Lung (tissue), 17 donors: ENCODE measurements at places on chromosomes 12 and 14. TPM values are rescaled to one million over a fixed set of nuclear protein-coding genes. Genes with fewer than 3 reads are reported as not detected.

DNA sequence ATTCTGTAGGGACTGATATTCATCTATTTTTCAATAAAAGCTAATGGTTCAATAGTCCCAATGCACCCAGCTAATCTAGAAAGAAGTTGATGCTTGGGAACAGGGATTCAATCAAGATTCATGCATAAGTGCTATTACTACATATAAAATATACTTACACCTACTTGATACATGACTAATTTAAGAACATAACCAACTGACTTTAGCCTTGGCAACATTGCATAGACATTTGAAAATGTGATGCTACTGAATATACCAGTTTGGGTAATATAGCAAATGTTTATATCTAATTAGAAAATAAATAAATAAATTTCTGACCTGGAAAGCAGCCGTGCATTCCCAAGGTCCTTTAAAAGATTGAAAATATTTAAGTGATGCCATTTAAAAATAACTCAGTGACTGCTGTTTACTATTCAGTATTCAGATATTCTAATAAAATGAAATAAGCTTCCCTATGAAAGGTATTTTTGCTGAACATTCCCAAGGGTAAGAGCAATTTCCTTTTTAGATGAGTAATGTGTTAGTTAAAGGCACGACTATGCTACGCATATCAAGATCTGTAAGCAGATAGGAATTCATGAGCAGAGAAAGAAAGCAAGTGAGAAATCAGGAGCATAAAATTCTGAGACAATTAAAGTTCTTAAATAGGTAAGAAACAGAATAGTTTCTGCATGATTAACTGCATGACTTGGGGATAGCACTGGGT is 160.6 kb upstream of the SYT1 start:
- H3K4me3 ChIP-seq = no peak overlapping the region
- H3K4me1 ChIP-seq = no peaks in the 10 kb centered on the region
- no peak overlapping the region for H3K27ac ChIP-seq
- H3K36me3 ChIP-seq = no peaks in the 10 kb centered on the region
- no peaks in the 10 kb centered on the region for H3K27me3 ChIP-seq

- H3K4me3 ChIP-seq = no peak overlapping the region
- H3K4me1 ChIP-seq = no peaks in the 10 kb centered on the region
- no peak overlapping the region for H3K27ac ChIP-seq
- peak; percentile 56 for DNase-seq
- H3K27me3 ChIP-seq = no peaks in the 10 kb centered on the region
- H3K36me3 ChIP-seq = no peaks in the 10 kb centered on the region
Observed at GRCh38 chr14:25237845-25238244, 187.9 kb upstream of the STXBP6 start.

- no peak overlapping the region for H3K27ac ChIP-seq
- H3K27me3 ChIP-seq = no peaks in the 10 kb centered on the region
- H3K36me3 ChIP-seq = no peaks in the 10 kb centered on the region
- DNase-seq = no peak
- H3K4me1 ChIP-seq = peaks cover 6% of the 10 kb centered on the region
Observed at GRCh38 chr12:46664761-46665287, 161.0 kb downstream of the SLC38A4 start.

GRCh38 chr14:33449268-33449667 is 501.6 kb downstream of the EGLN3 start:
- no peaks in the 10 kb centered on the region for H3K36me3 ChIP-seq
- H3K4me1 ChIP-seq = no peaks in the 10 kb centered on the region
- no peak overlapping the region for H3K4me3 ChIP-seq
- DNase-seq = peak; percentile 81
- no peak overlapping the region for H3K27ac ChIP-seq

DNA sequence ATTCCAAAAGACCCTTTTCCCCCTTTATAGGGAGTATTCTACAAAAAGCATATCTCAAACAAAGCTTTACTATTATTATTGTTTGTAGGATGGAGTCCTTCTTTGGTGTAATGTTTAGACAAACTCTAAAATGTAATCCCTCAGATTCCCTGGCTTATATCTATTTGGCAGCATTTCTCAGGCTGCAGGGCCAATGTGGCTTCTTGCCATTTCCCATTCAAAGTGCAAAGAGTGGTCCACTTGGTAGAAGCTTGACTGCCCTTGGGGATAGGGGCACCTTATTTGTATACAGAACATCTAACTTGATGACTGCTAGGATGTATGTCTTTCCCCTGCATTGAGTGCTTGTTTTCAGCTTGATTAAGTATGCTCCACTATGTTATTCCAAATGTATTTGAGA is 242.7 kb downstream of the PRKD1 start:
- no peak overlapping the region for H3K27ac ChIP-seq
- no peaks in the 10 kb centered on the region for H3K27me3 ChIP-seq
- H3K36me3 ChIP-seq = no peaks in the 10 kb centered on the region
- peak; percentile 69 for DNase-seq

The IL31 gene
- not detected for total RNA-seq
